ENCODE measurements at places on chromosomes 3 and 15. TPM values are rescaled to one million over a fixed set of nuclear protein-coding genes. Genes with fewer than 3 reads are reported as not detected.

DNA sequence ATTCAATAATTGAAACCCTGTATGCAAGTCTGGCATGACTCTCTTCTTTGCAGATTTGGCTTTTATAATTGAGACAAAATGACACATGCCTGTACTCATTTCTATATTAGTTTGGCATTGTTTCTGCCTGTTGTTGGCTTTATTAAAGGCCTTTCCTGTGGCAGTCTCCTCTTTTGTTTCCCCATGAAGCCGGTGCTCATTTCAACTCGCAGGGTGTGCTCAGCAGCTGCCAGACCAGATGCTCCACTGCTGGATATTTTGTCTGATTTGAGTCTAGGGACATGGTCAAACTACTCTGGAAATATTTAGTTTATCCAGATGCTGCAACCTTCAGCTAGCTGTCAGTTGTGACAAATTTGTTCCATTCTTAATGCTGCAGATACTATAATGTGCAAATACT lies 445.3 kb downstream of the NAALADL2 start:
- no peak for DNase-seq

The KBTBD13 gene
- not detected for total RNA-seq

GRCh38 chr15:32042269-32042972 lies 12.1 kb downstream of the CHRNA7 start:
- no peak for DNase-seq

The CA12 gene
- total RNA-seq: 174 TPM

DNA sequence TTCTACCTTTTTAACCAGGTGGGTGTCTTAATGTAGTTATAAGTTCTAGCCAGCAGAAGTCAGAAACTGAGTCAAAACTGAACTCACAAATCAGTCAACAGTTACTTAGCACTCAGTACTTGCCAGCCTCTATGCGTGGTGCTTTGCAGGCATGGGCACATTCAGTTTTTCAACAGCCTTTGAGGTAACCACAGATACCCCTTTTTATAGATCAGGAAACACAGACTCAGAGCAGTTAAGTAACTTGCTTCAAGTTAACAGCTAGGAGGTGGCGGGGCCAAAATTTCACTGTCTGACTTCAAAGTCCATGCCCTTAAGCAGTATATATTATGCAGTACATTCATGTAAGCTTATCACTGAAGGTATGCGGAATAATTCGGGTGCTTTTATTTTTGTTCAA lies 139.4 kb downstream of the FHIT start:
- no peak for DNase-seq

GRCh38 chr3:38717355-38718240 lies 68.1 kb upstream of the SCN5A start:
- DNase-seq: no peak

The SLITRK3 gene
- total RNA-seq: not detected

DNA sequence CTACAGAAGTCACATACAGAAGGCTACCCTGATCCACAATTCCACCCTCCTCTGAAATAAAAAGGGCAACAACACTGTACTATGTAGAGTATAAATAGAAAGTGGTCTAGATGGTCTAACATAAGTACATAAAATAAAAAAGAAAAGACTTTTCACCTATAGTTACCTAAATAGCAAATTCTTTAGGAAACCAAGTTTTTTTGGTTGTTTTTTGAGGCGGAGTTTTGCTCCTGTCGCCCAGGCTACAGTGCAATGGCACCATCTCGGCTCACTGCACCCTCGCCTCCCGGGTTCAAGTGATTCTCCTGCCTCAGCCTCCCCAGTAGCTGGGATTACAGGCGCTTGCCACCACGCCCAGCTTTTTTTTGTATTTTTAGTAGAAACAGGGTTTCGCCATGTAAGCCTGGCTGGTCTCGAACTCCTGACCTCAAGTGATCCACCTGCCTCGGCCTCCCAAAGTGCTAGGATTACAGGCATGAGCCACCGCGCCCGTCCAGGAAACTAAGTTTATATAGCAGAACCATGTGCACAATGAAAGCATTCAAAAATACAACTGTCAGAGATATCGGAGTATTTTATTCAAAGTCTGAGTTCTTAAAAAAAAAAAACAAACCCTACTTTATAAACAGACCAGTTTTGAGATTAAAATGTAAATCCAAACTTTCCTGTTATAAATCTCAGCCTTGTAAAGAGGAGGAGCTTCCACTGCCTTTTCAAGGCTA lies 1.7 kb downstream of the SIN3A start:
- no peak for DNase-seq

DNA sequence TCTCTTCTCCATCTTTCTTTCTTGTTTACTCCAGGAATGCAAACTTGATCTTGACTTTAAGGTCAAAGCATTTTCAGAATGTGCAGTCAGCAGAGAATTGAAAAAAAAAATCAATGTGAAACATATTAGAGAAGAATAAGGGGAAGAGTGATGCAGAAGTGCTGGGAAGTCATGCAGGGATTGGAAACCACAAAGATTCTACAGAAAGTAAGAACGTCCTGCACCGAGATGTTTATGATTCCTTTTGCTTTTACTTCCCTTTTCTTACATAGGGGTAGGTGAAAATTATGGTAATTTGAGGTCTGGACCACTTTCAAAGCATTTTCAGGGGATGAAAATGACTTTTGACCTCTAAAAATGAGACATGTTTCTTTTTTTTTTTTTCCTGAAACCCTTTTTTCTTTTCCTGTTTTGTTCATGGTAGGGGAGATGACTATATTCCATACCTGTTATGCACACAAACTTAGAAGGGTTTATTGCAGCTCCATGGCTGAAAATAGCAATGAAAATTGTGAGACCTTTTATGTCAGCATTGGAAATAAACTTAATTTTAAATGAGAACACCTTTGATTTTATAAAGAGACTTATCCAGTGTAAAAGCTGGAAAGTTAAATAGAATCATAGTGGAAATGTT lies 623.5 kb upstream of the TBL1XR1 start:
- peak; percentile 63 for DNase-seq

The RBP2 gene
- total RNA-seq: not detected

Measured in fibroblast of the aortic adventitia (primary cell).